ENCODE measurements at places on chromosomes 12 and 14.

DNA sequence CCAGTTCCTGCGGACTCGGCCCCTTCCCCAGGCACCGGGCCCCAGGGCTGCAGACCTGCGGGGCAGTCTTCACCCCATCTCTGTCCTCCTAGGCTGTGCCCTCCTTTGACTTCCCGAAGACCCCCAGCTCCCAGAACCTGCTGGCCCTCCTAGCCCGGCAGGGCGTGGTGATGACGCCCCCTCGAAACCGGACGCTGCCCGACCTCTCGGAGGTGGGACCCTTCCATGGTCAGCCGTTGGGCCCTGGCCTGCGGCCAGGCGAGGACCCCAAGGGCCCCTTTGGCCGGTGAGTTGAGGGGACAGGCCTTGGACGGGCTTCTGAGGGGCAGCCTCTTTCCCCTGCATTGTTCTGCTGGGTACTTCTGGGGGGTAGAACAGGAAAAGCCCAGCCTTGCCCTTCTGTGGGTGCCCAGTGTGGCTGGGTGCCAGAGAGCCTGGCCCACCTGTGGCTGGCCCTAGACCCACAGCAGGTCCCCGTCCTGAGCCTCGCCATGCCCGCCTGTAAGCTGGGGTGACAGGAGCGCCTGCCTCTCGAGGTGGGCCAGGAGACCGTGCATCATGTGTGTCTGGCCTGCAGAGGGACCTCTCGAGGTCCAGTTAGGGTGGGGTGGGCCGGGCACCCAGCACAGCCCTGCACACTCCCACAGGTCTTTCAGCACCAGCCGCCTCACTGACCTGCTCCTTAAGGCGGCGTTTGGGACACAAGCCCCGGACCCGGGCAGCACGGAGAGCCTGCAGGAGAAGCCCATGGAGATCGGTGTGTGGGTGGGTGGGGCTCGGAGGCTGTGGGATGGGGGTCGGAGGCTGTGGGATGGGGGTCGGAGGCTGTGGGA lies 12.6 kb upstream of the PUS1 start:
- no peak for DNase-seq

DNA sequence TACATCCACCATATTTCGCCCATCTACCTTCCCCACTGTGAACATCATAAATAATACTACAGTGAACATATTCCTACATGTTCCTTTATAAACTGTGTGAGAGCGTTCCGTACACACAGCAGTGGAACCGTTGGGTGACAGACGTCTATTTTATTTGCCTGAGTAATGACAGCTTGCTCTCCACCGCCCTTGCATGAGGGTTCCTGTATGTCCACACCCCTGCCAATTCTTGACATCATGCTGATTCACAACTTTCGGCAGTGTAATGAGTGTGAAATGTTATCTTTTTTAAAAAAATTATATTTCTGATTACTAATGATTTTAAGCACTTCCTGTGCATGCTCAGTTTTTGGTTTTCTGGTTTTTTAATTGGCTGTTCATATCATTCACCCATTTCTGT lies 4.3 kb upstream of the RAD52 start:
- DNase-seq: no peak

GRCh38 chr12:91781114-91781513 lies 364.5 kb downstream of the BTG1 start:
- no peak for DNase-seq

GRCh38 chr12:122839907-122840554 lies 4.8 kb downstream of the HIP1R start:
- DNase-seq: no peak

DNA sequence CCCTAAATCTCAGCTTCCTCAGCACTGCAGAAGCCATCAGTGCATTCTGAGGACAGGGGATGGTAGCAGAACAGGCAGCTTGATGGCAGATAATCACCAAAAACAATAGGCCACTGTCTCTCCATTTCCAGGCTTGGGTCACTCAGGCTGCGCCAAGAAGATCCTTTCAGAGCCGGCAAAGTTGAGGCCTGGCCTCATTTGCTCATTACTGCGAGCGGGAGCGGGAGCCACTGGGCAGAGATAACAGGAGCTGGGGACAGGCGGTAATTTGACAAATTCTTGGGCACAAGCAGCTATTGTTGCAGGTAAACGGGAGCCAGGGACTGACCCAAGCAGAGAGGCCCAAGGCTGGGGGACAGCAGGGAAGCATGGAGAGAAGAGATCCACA lies 2.1 kb downstream of the MSI1 start:
- no peak for DNase-seq

DNA sequence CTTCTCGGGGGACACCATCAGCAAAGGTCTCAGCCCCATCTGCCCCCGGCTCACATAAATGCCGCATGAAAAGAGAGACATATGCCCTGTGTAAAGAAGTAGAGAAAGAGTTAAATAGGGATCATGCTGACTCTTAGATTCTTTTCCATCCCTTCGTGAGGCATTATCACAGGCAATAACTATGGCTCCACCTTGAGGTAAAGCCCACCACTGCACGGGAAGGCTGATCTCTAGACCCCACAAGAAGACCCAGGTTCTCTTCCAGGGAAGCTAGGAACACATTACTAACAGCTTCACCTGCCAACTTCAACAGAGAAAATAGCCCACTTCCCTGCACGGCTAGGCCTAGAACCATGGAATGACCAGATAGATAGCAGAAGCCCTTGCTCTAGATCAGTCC lies 14.1 kb upstream of the NOP2 start:
- no peak for DNase-seq

GRCh38 chr12:121005346-121005815 lies 10.9 kb downstream of the C12orf43 start:
- DNase-seq: no peak

- DNase-seq: no peak
These were observed 223.1 kb downstream of the ANO6 start for GRCh38 chr12:45439039-45439438.

GRCh38 chr12:10968765-10969456 lies 17.8 kb downstream of the TAS2R50 start:
- DNase-seq: no peak

- no peak for DNase-seq
These were observed 5.5 kb downstream of the CARMIL3 start for GRCh38 chr14:24057271-24057670.

GRCh38 chr12:42871816-42872215 lies 282.3 kb upstream of the PRICKLE1 start:
- no peak for DNase-seq

GRCh38 chr14:101121508-101122139 lies 218.1 kb upstream of the RTL1 start:
- peak; percentile 31 for DNase-seq

GRCh38 chr12:111443586-111443985 lies 37.9 kb downstream of the SH2B3 start:
- DNase-seq: no peak

DNA sequence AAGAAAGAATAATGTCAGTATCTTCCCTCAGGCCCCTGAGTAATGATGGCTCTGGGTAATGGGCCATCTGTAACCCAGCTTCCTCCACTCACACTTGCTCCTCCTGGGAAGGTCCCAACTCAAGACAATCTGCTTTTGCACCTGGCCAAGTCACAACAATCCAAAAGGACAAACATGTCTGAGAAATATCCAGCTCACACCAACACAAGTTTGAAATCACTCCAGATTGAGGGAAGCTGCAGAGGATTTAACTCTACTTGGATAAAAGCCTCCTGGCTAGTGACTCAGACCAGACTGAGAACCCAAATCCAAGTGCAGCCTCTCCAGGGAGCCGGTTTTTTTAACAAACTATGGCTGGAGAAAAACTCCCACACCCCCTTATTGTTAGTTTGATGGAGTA lies 34.2 kb downstream of the RTRAF start:
- no peak for DNase-seq

DNA sequence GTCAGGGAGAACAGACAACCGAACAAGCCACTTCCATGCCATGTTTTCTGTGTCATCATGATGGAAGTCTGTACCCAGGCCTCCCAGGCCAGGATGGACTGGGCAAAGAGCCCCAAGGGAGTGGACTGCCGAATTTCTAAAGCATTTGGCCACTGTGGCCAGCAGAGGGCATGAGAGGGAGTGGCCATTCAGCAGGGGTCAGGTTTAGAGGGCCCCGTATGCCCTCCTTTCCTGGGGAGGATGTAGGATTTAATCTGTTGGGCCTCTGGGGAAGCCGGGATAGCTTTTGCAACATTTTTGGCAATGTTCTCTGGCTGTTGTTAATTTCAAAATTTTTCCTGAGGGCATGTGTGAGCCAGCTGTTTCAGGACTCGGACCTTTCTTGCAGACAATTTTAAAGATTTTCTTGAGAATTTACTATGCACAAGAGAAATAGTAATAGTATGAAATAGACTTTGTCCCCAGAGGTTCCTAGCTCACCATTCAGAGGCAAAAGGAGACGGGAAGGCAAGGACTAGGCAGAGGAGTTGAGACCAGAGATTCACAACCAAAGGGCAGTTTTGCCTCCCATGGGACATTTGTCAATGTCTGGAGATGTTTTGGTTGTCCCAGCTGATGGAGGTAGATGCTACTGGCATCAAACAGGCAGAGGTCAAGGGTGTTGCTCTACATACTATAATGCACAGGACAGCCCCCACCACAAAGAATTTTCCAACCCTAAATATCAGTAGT lies 18.0 kb downstream of the ACACB start:
- DNase-seq: no peak

DNA sequence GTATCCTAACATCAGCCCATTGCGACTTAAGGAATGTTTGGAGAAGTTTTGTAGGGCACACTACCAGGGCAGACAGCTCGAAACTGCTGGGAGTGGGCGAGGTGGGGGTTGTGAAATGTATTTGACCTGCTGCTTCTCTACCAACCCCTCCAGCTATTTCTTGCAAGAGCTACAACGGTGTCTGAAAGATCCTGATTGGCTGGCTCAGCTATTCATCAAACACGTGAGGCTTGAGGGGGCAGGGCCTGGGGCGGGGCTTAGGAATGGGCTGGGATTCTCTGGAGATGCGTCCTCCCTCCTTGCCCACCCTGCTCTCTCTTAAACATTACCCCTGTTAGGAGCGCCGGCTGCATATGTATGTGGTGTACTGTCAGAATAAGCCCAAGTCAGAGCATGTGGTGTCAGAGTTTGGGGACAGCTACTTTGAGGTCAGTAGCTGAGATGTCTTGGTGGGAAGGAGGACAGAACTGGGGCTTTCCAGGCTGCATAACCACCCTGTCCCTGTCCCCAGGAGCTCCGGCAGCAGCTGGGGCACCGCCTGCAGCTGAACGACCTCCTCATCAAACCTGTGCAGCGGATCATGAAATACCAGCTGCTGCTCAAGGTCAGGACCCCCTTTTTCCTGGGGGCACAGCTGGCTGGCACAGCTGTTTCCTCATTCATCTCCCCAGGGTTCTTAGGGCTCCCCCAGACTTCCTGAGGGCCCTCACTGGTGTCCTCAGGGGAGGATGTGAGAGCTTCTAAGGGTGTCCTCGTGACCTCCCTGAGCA lies 3.1 kb downstream of the ARHGEF25 start:
- no peak for DNase-seq

DNA sequence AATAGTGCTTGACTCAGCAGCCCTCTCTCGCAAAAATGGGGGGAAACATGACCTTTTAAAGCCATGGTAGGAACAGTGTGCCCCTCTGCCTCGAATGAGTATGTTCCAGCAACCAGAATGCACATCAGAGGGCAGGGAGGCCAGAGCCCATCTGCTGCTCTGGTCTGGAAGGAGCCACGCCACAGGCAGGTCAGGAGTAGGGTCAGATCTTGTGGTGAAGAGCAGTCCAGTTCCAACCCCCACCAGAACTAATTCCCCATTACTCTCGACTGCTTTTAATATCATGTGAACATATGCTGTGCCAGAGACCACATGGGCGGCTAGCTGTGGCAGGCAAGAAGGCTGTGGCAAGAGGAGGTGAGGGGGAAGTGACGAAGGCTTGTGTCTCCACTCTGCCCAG lies 34.6 kb upstream of the TMX1 start:
- DNase-seq: no peak

DNA sequence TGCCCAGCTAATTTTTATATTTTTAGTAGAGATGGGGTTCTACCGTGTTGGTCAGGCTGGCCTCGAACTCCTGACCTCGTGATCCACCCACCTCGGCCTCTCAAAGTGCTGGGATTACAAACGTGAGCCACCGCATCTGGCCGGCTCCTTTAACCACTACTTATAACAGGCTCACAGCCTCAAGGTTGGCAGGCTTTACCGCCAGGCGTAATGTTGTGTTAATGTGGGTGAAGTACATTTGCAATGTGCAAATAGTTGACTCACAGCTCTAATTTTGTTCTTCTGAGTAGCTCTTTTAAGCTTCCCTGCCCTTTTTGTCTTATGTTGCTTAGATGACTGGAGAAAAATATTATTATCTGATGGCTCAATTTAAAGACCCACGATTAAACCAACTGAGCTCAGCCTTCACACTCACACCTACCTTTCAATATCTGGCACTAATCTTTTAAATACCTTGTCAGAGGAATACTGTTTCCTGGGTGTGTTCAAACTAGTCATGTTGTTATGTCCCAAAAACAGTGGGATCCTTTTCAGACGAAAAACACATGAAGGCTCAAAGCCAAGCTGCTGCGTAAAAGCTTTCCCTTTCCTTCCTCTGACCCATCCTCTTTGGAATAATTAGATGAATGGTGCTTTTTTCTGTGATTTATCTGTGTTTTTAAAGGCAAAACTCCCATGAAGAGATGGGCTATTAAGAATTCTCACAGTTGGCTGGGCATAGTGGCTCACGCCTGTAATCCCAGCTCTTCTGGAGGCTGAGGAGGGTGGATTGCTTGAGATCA lies 57.2 kb upstream of the USP44 start:
- no peak for DNase-seq

DNA sequence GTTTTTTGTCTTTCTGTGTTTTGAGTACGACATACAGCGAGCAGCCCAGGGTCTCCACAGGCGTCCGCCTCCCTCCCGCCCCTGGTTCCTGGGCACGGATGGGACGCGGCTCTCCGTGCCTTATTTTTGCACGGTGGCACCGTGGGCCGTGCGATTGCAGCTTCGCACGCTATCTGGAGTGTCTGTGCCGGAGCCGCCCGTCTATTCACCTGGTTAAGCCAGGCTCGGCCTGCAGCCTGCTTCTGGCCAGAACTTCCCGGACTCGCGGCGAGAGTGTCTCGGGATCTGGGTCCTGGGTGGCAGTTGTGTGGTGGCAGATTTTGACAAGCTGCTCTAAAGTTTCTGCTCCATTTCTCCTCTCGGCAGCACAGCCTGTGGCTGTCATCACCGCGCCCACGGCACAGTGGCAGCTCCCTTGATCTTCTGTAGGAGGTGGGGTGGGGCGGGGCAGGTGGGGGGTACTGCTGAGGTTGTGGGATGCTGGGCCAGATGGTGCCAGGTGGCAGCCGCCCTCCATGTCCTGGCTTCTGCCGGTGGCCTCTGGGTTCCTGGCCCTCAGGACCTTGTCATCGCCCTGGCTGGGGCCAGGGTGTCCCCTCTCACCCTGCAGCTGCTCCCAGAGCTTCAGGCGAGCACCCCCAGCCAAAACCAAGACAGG lies 2.9 kb downstream of the MMP17 start:
- no peak for DNase-seq

DNA sequence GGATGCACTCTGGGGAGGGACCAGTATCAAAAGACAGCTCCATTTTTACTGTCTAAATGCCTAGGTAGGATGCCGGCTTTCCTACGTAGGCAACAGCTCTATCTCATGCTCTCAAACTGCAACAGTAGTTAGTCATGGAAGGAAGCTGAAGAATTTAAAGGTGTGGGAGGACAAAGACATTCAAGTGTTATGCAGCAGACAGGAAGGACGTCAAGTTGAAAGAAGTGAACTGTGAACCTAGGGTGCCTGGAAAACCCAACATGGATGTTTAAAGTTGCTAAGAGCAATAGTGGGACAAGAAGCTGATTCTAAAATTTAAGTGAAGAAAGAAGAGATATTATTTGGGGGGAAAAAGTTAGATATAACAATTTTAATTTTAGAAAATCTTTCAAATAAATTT lies 5.9 kb downstream of the SEC23A start:
- DNase-seq: no peak

GRCh38 chr14:100305324-100306100 lies 732 bp downstream of the SLC25A29 start:
- peak; percentile 50 for DNase-seq

- no peak for DNase-seq
These were observed 278.1 kb upstream of the FAR2 start for GRCh38 chr12:28870839-28871440.
